ENCODE measurements at places on chromosomes 11 and 22.

GRCh38 chr11:15858881-15859280 lies 497.5 kb downstream of the SOX6 start:
- DNase-seq = no peak

- DNase-seq = no peak
Measured at GRCh38 chr11:1598816-1599215, 722 bp upstream of the KRTAP5-2 start.

- DNase-seq = no peak
Measured at GRCh38 chr11:133525976-133526375, 6.3 kb downstream of the OPCML start.

- no peak for DNase-seq
Measured at GRCh38 chr11:61750631-61751273, 1.7 kb upstream of the MYRF start.

- DNase-seq = no peak
Measured at GRCh38 chr22:40302149-40302548, 44.2 kb upstream of the ADSL start.

DNA sequence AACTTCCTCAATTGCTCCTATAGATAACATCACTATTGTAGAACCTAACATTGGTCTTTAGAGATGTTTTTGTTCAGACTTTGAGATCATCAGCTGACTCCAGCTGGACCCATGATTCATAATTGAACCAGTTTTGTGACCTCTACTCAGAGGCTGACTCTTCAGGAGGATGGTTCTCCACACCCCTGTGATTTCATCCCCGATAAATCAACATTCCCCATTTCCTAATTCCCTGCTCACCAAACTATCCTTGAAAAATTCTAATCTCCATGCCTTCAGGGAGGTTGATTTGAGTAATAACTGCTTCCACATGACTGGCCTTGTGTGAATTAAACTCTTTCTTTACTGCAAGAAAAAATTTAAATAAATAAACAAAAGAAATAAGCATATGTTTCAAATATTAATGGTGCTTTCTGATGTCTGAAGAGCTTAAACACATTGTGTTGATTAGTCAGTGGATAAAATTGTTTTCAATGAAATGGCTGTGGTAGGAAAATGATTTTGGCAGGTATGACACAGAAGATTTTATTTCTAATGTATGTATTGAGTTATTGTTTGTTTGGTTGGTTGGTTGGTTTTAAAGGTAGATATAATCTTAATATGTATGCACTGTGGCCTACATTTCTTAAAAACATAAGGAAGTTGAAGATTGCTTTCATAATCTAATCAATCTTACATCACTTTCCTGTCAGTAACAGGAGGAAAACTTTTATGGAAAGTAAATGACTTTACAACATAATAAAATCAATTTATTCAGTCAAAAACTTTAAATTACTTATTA lies 427.9 kb upstream of the CCDC179 start:
- no peak for DNase-seq

DNA sequence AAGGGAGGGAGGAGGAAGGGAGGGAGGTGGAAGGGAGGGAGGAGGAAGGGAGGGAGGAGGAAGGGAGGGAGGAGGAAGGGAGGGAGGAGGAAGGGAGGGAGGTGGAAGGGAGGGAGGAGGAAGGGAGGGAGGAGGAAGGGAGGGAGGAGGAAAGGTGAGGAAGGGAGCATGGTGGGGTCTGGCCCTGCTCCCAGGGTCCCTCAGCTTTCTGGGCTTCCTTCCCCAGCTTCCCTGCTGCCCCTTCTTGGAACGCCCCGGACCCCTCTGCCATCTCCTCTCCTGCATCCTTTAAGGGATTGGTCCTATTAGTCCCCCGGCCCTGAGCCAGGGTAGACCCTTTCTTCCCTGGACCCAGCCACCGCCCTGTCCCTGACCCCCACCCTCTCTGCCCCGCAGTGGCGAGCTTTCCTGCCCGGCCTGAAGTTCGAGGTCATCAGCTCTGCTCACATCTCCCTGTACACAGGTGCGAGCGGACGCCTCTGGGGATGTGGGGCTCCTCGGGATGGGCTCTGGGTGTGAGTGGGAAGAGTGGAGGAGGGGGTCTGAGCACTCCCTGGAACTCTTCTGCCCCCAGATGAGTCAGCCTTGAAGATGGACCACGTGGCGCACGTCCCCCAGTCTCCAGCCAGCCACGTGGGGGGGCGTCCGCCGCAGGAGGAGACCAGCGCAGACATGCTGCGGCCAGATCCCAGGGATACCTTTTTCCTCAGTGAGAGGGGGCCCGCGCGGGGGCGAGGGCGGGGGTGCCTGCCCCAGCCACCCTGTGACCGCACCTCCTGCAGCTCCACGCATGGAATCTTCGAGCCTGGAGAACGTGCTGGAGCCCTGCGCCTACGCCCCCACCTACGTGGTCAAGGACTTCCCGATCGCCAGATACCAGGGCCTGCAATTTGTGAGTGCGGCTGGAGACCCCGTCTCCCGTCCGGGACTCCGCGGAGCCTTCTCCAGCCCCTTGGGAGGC lies 6.0 kb downstream of the B4GALNT4 start:
- no peak for DNase-seq

DNA sequence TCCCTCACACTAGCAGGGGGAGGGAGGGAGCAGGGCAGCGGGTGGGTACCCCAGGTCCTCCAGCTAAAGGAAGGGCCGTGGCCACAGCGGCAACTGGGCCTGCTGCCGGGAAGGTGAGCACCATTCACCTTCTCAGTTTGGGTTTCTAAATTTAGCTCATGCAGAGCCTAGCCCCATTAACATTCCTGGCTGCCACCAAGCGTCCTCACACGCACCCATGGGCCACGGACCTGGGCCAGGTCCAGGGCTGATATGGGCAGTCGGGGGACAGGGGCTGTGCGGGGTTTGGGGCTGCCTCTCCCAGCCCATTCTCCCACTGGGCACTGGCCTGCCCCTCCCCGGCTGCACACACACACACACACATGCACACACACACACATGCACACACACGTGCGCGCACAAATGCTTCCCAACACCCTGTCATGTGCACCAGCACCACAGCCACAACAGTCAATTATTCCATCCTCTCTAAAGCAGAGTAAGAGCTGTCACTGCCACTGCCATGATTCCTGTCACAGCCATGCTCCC lies 28.7 kb downstream of the SYT7 start:
- DNase-seq = no peak

DNA sequence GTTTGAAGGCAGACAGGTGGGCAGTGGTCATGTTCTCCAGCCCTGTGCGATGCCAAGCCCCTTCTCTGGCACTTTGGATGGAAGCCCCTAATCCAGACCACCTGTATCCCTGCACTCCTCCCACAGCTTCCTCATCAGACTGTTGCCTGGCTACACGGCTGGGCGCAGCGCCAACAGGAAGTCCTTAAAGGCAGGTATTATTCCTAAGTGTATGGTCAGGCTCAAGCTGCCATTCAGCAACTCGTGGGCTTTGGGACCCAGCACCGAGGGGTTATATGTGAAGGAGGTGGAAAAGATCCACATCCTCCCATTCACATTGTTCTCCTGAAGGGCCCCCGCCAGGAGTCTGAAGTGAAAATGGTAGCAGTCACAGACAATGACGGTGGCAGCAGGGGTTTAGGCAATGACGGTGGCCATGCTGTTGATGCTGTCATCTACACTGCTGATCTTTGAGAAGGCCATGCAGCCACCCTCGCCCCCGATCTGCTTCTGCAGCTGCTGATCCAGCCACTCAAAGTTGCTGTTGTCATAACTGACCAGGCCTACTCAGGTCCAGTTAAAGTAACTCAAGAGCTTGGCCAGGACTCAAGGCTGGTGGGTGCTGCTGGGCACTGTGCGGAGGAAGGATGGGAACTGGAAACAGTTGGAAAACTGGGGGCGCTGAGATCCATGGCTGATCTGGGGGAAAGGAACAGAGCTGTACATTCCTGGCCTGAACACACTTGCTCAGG lies 27.7 kb downstream of the OR6Q1 start:
- no peak for DNase-seq

DNA sequence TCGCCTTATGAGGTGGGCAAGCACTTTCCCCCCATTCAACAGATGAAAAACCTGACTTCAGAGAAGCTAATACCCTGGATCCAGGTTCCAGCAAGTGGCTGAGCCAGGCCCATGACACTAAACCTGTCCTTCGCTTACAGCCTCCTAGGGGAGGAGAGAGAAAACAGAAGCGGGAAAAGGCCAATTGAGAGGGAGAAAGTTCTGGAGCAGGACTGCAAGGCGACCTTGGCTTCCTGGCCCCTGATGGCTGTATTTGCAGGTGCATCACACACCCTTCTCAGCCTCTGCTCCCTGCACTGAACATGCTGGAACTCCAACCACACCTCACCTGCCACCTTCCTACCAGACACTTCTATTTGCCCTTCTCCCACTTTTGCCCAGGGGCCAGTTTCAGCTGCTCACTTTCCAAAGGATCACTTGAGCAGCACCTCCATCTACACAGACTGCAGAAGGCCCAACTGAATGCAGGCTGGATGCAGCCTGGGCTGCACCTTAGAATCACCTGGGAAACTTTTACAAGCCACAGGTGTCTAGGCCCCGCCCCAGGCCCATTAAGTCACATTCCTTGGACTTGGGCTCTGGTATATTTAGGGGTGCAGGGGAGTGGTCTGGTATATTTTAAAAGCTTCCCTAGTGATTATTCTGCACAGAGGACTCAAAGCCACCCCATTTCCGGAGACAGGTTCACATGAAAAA lies 14.3 kb upstream of the ADA2 start:
- no peak for DNase-seq

GRCh38 chr22:42905702-42906183 lies 48.7 kb upstream of the ARFGAP3 start:
- no peak for DNase-seq

DNA sequence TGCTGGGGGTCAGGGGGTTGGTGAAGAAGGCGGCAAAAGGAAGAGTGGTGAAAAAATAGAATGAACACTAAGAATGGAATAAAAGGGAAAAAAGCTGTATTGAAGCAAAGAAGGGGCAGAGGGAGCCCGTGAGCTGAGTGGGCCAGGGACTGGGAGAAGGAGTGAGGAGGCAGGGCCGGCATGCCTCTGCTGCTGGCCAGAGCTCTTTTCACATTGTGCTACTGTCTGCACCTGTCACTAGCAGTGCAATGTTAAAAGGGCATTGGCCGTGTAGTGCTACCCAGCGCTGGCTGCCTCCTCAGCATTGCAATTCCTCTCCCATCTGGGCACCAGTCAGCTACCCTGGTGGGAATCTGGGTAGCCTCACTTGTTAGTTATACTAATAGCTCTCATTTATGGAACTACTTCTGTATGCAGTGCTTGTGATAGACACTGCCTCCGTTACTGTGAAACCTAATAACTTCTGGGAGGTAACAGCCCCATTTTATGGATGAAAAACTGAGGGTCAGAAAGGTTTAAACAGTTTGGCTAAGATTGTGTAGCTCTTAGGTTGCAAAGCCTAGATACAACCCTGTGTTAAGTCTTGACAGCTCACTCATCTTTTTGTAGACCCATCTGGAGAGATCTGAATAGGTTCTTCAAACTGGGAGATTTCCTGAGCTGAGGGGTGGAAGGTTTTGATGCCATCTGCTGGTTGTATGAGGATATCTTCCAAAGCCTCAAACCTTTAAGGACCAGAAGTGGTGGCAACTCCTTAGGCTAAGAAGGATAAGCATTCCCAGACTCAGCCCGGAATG lies 8.5 kb downstream of the YPEL4 start:
- no peak for DNase-seq

- no peak for DNase-seq
Measured at GRCh38 chr11:64230985-64231365, 627 bp downstream of the DNAJC4 start.

GRCh38 chr11:79348976-79349682 lies 91.7 kb downstream of the TENM4 start:
- no peak for DNase-seq

DNA sequence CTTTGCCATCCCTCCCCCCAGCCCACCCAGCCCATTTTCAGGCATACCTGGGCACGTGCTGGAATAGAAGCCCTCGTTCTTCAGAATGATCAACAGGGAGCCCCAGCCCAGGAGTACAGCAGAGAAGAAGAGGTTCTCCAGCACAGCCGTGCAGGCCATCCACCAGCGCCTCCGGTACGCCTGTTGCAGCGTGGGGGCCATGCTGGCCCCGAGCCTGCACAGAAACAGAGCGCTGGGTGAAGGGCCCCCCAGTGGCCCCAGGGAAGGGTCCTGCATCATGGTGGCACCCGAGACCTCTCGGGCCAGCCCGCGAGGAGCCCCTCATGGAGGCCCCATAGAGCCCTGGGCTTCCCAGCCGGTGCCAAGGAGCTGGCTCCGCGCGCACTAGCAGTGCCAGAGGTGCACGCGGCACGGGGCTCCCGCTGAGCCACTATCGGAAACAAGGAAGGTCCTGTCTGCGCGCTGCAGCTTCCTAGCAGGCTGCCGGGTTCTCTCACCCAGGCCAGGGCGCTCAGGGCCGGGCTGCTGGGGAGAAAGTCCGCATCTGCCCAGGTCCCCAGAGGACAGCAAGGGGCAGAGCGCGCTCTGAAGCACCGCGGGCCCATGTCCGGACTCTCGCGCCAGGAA lies 1.5 kb downstream of the SLC43A1 start:
- peak; percentile 18 for DNase-seq

DNA sequence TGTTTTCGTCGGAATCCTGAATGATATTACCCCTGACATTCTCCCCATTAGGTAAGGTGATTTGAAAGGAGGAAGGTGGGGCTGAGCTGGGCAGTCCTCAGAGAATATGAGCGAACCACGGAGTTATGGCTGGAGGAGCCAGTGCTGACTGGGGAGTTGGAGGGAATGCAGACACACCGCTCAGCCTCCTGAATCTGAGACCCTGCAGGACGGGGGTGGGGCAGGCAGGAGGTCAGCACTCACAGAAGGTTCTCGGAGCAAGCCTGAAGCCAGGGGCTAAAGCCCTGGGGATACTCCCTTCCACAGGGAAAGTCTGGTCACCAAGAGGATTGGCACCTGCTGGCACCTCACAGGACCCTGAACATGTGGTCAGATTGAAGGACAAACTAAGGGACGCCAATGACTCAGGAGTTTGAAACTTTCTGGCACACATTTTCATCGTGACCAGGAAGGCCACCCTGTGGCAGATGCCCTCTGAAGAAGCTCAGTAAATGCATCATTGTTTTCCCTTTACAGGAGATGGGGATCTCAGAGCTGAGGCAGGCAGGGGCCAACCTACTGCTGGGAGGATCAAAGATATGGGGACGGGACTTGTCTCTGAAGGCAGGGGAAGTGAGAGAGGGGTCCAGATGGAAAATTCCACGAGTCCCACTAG lies 26.9 kb upstream of the FCHSD2 start:
- no peak for DNase-seq

- DNase-seq = no peak
Measured at GRCh38 chr11:26649884-26650283, 72.0 kb downstream of the SLC5A12 start.

DNA sequence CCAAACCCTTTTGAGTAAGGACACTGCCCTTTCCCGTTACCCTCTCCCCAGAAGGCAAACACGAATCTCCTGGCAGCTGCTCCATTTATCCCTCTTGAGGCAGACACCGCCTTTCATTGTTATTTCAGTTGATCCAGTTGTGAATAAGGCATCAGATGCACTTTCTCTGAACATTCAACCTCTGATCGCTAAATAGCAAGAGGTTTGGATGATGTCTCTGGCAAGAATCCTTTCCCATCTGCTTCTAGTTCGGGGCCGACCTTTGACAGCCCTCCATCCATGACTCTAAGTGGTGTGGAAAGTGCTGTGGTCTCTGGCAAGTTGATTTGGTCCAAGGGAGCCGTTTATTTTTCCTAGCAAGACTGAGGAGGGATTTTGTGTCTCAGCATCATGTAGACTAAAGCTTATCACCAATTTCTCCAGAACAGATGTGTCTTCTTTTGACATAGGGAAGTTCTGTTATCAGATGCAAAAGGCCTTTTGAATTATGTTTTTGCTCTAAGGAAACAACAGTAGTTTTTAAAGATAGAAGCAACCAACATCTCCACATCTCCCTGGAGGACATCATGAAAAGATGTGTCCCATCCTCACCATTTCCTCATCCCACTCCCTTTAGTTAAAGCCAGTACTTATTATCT lies 123.6 kb downstream of the CCDC34 start:
- DNase-seq = no peak

- DNase-seq = no peak
Measured at GRCh38 chr11:95344932-95345642, 114.1 kb upstream of the SESN3 start.
